ENCODE measurements at places on chromosomes 7 and 10.

GRCh38 chr10:34776090-34776690, 38.9 kb downstream of the PARD3 start:
- no peak for ATAC-seq

DNA sequence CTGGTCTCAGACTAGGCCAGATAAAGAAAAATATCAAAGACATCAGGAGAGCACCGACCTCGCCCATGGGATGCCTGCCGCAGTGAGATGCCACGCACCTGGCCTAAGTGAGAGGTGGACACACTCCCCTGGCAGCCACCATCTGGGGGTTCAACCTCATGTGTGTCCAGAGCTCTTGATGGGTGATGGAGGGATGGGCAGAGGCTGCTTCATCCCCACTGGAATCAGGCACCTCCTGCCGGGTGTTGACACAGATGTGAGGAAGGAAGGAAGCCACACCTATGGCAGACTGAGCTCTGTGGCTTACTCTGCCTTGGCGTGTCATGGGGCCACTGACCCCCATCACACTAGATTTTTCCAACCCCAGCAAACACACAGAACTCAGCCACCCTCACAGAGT, 11.4 kb downstream of the ZNF488 start:
- no peak for ATAC-seq

DNA sequence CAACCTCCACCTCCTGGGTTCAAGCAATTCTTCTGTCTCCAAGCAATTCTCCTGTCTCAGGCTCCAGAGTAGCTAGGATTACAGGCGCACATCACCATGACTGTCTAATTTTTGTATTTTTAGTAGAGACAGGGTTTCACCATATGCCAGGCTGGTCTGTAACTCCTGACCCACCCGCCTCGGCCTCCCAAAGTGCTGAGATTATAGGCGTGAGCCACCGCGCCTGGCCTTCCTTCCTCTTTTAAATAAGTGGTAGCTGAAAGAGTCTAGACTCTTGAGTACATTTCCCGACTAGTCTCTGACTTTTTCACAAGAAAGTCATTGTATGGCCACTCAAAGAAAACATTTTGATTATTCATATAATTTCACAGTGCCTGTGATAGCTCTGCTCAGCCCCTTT, 636.2 kb upstream of the ANKRD30A start:
- no peak for ATAC-seq

DNA sequence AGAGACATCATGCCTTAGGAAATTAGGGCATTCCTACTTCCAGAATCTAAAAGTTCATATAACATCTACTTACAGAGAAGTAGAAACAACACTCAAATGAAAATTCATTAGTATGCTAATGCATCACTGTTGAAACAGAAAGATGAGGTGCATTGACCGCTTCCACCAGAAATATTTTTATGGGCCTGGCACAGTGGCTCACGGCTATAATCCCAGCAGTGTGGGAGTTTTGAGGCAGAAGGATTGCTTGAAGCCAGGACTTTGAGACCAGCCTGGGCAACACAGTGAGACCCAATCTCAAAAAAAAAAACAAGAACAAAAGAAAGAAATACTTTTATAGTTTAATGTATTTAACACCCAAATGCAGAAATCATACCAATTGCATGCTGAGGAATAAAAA, 220.9 kb downstream of the SKIDA1 start:
- ATAC-seq = no peak

- ATAC-seq = no peak
These were observed 1.3 kb downstream of the FASTK start for GRCh38 chr7:151079199-151079910.

- ATAC-seq = no peak
These were observed 47.1 kb upstream of the ZNRF2 start for GRCh38 chr7:30237271-30237695.

GRCh38 chr10:11086177-11086840, 68.6 kb downstream of the CELF2 start:
- ATAC-seq = no peak

DNA sequence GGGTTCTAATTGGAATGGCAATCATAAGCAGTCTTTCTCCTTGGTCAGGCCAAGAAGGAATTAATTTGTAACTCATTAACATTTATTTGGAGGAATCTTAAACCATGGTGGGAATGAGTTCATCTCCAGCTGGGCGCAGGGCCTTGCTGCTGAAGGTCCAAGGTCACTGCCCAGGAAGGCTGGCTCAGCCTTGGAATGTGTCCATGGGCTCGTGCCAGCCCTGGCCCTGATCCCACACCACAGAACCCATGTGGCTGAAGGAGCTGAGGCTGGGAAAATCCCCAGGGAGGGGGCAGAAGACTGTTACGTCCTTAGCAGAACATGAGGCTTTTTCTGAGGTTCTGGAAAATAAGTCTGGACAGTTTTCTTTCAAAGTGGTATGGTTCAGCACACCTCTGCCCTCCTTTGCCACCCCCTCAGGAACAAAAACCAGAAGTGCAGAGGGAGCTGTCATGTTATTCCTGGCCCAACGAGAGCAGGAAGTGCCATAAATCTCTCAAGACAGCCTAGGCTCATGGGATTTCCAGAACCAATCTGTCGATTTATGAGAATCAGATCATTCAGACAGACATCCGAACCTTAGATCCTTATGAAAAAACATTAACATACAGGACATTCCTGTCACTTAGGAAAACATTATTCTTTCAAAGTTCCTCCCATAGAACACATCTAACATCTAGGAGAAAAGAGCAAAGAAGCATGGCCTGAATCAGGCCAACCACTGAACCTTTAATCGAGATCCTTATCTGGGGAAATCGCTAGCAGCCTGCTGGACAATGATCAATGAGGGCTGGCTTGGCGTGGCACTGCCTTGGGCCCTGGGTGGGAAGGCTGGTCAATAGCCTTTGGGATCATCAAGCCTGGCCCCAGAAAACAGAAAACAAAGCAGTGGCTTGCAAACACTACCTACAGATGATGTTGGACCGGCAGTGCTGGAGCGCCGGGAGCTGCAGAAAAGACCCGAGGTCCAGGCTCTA, 134.3 kb downstream of the TAX1BP1 start:
- peak; percentile 84 for ATAC-seq

DNA sequence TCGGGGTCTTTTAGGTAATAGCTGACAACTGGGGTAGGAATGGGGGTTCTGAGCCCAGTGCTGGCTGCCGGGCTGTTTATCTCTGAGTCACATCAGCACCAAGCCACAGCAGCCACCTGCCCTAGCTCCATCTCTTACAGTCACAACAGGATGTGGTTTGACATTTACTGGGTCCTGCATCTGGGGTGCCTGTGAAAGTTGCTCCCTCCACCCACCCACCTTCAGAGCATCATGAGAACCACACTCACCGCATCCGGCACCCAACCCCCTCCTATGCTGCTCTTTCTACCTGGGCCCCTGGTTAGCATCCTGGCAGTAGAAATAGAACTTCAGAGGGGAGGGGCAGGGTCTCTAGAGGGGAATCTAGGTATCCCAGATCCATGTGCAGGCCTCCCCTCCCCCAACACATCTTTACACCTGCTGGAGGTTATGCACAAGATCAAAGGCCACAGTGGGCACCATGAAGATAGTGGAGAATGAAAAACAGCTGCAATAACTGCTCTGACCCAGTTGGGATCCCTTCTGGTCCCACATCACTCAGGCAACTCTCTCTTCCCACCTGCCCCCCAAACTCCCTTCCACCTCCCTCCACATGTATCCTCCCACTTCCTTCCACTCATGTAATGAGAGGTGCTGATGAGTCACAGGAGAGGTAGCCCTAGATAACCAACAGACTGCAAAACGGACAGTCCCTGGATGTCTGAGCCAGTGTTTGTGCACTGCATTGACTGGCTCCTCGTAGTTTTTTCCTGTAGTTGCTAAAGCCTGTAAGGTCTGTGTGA, 38.2 kb downstream of the PRSS2 start:
- ATAC-seq = no peak

- no peak for ATAC-seq
These were observed 235.5 kb downstream of the ZEB1 start for GRCh38 chr10:31554556-31554955.

GRCh38 chr10:85666102-85666501, 700.5 kb downstream of the GRID1 start:
- ATAC-seq = no peak

- ATAC-seq = no peak
These were observed 62.5 kb upstream of the KCNMA1 start for GRCh38 chr10:77700086-77700485.

GRCh38 chr10:137606-138005, 2.4 kb downstream of the ZMYND11 start:
- ATAC-seq = peak; percentile 6

DNA sequence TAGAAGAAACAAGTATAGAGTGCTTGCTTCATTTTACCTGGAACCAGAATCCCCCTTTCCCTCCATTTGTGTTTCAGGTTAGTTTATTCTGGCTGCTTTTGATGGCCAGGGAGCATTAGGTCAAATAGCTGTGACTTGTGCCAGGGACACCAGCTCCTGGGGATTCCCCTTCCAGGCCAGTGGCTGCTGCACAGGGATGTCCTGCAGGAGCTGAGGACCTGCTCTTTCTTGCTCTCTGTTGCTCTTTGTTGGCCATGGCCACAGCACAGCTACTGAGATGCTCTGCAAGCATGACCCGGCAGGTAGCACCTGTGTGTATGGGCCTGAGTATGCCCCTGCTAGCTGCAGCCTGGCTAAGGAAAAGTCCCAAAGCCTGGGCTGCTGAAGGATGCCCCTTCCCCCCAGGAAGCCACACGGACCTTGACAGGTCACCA, 208.9 kb downstream of the EBF3 start:
- ATAC-seq = no peak

DNA sequence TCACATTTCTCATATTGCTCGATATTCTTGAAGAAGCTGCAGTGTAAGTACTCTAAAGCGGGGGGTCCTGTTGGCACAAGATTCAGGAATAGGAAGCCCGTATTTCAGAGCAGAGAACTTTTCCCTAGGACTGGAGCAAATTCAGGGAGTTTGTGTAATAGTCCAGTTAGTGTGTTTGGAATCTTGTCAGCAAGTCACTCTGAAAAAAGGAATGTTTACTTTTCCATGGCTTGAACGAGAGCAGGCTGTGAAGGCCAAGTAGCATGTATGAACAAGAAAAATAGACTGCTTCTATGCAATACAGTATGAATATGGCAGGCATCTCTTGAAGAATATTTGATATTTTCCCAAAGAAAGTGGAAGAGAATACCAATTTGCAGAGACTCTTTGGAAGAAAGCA, 39.8 kb downstream of the CDC123 start:
- ATAC-seq = no peak

- no peak for ATAC-seq
These were observed 36.4 kb downstream of the RBM33 start for GRCh38 chr7:155680864-155681263.

GRCh38 chr7:2271273-2272026, 29.4 kb downstream of the NUDT1 start:
- ATAC-seq = no peak

GRCh38 chr10:91284486-91285090, 64.1 kb downstream of the PCGF5 start:
- ATAC-seq = no peak

DNA sequence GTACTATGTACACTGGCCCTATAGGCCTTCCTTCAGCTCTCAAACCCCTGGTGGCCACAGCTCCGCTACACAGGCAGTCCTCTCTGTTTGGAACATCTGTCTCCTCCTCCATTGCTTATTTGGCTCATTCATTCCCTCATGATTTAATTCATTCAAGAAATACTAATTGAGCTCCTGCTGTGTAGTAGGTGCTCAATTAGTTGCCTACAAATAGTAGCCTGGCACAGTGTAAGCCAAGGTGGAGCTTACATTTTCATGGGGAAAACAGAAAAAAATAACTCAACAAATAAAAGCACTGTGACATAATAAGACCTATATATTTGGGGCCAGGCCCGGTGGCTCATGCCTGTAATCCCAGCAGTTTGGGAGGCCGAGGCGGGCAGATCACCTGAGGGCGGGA, 3.4 kb upstream of the FIS1 start:
- ATAC-seq = no peak

- peak; percentile 20 for ATAC-seq
These were observed 28.2 kb downstream of the COL26A1 start for GRCh38 chr7:101390901-101391301.

DNA sequence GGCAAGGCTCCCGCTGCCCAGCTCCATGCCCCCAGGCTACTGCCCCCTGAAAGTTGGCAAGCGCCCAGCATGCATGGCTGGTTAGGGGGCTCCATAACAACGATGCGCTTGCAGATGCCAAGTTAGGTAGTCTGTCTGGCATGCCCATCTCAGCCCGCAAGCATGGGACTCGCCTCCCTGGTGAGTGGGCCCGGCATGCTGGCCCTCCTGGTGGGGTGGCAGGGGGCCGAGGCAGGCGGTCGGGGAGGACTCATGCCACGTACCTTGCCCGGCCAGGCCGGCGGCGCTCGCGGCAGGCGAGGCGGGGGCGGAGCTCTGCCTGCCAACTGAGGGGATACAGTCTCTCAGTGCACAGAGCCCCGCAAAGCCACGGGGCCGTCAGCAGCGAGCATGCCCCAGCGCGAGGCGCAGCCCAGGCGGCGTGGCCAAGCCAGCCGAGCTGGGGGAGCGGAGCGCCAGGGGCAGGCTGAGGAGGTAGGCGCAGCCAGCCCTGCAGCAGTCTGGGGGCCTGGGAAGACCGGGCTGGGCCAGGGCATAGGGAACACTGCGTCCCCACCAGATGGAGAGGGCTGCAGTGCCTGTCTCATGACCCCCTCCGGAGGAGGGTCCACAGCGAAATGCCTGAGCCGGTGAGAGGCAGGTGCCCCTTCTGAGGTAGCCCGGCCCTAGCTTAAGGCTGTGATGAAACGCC, 28.0 kb upstream of the NDST2 start:
- no peak for ATAC-seq

DNA sequence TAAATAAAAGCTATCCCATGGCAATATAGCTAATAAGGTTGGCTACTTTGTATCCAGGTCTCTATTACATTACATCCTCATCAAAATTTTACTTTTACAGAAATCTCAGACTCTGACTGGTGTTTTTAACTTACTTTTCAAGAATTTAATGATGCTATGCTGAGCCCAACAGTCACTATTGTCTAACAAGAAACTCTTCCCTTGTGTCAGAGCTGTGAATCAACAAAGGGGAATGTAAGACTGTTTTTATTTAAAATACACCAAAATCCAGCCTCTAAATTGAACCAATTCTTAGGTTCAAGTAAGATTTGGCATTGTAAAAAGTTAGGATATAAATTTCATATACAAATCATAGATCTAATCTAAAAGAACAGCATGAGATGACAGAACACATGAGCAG, 7.0 kb downstream of the RTKN2 start:
- ATAC-seq = no peak
